Fibroblast of upper back skin (primary cell): ENCODE measurements at places on chromosomes 2 and 18.

GRCh38 chr2:33535421-33535820 is 59.0 kb downstream of the RASGRP3 start:
- no peak for DNase-seq

DNA sequence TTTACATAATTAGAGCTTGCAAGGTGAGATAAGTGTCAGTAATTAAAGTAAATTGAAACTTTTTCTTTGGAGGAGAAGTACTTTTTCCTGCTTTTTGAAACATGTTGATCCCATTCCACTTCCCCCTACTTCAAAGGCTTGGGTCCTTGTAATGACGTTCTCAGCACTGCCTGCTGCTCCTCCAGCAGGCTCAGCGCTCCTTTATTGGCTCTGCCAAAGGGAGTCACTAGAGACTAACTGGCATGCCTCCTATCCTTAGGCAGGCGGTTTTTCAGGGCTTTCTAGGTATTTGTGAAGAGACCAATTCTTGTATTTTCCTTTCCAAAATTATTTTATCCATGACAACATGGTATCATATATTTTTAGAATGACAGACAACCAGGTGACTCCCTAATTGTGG is 43.9 kb upstream of the ACADL start:
- DNase-seq: no peak

- peak; percentile 75 for DNase-seq
Measured at GRCh38 chr2:145350011-145350410, 830.1 kb upstream of the ZEB2 start.

GRCh38 chr18:43571078-43571689 is 293.9 kb upstream of the SYT4 start:
- peak; percentile 43 for DNase-seq

DNA sequence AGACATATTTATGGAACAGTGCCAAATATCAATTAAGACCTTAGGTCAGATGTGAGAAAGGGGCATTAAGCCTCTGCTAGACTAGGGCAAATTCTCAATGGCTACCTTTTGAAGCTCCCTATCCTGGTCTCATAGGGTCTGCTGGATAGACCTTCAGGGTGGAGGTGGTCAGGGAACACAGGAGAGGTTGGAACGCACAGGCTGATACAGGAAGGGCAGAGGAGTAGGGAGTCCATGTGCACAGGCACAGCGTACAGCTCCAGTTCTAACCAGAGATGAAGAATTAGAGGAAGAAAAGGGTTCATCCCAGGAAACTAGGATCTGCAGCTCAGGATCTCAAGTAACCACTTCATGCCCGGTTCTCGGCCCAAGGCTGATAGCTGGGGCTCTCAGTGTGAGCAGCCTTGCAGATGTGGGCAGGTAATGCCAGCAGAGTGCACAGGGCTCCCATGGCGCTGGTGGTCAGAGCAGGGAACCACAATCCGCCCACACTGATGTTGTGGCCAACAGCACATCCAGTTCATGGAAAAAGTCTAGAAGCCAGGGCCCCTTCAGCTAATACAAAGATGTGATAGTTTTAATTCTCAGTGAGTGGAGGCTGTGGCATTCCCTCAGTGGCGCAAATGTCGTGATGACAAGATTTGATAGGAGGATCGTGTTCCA is 3.4 kb upstream of the EVA1A start:
- DNase-seq: no peak

GRCh38 chr2:152406119-152406835 is 71.3 kb downstream of the FMNL2 start:
- DNase-seq: no peak

DNA sequence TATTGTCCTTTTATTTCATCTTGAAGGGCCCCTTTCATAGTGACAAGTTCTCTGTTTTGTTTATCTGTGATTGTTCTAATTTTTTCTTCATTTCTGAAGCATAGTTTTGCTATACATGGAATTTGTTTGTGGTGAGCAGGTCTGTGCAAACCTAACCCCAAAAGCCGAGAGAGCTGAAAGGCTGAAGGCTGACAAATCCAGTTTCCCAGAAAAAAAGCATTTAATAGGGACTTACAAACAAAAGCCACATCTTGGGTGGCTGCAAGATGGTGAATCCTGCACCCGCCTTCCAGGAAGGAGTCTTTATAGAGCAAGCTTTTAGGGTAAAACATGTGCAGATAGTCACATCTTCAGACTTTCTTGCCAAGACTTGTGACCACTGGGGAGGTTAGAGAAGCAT is 473.4 kb upstream of the TRIB2 start:
- no peak for DNase-seq

DNA sequence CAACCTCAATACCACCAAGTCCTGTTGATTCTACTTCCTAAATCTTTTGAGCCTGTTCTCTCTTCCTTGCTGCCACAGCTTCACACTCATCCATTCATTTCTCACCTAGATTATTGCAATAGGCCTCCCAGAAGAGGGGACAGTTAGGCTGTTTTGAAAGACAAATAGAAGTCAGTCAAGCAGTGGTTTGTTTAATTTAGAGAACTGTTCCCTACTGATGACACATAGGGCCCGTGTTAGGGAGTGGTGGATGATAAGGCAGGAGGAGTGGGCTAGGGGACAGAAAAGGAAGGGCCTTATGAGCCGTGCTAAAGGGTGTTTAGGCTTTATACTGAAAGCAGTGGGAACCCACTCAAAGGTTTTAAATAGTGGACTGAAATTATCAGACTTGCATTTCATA is 59.6 kb upstream of the ZFP36L2 start:
- DNase-seq: no peak

- no peak for DNase-seq
Measured at GRCh38 chr18:80096032-80096565, 13.0 kb upstream of the ADNP2 start.

DNA sequence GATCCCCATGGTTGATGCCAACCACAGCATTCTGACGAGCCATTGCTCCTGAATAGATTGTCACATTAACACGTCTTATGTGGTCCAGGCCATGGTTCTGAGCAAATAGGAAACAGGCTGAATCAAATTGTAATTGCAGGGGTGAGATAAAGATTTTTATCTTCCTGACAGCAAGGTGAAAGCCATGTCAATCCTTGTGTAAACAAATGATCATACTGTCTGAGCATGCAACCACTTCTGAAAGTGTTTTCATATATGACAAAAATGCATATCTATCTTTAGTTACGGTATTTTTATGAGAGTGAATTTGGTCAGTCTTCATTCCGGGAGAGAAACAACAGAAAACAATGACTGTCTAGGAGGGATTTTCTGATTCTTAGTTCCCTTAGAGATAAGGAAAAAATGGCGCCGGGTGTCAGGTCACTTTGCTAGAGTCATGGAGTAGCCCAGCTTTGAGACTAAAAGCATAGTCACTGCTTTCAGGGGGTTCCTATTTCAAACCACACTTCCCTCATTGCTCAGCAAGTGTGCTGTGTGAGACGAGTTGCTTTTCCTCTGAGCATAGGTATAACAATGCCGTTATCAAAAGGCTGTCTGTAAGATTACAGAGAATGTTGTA is 958.9 kb downstream of the DCDC2C start:
- no peak for DNase-seq

GRCh38 chr2:201420442-201421113 is 30.7 kb downstream of the TRAK2 start:
- DNase-seq: peak; percentile 74

- DNase-seq: peak; percentile 31
Measured at GRCh38 chr2:63738019-63738418, 103.7 kb upstream of the UGP2 start.

DNA sequence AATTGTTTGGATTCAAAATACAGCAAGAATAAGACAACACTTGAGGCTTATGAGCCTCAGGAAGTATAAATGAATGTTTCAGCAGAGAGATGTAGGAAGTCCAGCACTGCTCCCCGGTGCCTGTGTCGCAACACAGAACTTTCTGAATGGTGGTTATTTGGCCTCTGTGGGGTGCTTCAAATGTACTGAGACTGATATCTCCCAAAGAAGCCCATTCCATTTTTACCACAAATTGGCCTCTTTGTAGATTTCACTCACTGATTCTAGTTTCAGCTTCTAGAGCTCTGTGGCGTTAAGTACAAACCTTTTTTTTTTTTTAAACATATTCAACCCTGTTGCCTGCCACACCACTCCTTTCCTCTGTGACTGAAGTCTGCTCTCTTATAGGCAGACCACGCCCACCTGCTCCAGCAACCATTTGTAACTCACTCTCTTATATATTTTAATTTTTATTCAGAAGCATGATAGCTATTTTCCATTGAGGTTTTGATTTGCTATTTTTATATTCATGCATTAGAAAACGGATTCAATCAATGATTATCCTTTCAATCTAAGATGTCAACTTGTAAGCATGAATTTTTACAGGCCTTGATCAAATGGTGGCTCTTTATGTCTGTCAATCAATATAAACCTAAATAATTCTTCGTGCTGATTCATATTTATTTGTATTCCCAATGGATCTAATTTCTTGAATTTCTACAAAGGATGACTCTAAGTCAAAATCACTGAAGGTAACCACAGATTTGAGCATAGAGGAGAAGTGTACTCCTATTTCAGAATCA is 277.1 kb upstream of the CCDC68 start:
- DNase-seq: peak; percentile 77

DNA sequence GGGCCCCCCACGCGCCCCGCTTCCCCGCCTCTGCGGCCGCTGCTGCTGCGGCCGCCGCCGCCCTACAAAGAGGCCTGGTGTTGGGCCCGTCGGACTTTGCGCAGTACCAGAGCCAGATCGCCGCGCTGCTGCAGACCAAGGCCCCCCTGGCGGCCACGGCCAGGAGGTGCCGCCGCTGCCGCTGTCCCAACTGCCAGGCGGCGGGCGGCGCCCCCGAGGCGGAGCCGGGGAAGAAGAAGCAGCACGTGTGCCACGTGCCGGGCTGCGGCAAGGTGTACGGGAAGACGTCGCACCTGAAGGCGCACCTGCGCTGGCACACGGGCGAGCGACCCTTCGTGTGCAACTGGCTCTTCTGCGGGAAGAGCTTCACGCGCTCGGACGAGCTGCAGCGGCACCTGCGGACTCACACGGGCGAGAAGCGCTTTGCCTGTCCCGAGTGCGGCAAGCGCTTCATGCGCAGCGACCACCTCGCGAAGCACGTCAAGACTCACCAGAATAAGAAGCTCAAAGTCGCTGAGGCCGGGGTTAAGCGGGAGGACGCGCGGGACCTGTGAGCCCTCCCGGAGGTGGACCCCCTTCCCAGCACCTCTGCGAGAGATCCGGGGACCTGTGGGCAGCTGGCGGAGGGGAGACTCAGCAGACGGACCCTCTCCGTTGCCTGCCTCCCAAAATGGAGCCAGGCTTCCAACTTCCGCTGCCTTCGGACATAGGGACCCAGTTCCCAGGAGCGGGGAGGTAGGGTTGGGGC is 1.9 kb downstream of the SP5 start:
- DNase-seq: peak; percentile 22

- DNase-seq: no peak
Measured at GRCh38 chr2:63850649-63851048, 9.0 kb downstream of the UGP2 start.

DNA sequence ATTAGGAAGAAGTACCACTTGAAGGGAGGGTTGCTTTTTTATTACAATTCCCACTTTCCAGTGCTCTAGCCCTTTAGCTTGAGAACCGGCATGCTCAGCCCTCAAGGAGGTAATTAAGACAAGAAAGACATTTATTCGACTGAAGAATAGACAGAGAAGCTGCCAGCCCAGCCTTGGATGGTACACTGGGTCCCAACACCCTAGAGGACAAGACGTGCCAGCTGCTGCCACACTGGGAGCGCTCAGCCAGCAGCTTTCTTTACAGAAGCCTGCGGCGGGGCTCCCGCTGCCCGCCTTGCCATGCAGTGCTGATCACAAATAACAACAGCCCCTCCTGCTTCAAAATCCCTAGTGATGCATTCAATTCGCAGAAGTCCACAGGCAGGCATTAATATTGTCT is 746.3 kb upstream of the RAB6C start:
- no peak for DNase-seq

GRCh38 chr2:168375195-168375798 is 80.8 kb upstream of the CERS6 start:
- peak; percentile 10 for DNase-seq

DNA sequence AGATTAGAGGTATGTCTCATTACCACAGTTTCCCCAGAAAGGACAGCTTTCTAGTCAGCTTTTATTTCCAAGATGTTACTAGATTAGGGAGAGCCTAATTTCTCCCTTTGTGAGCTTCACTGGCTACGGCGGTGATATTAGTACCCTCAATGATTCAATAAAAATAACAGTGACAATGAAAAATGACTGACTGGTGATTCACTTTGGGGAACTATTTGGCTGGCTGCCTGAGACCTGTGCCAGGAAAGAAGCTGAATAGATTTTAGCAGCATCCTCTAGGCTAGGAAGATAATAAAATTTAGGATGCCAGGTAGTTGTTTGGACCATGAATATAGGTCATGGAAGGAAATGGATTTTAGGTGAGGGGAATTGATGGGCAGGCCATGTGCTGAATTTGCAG is 178.7 kb downstream of the FMNL2 start:
- DNase-seq: peak; percentile 68

DNA sequence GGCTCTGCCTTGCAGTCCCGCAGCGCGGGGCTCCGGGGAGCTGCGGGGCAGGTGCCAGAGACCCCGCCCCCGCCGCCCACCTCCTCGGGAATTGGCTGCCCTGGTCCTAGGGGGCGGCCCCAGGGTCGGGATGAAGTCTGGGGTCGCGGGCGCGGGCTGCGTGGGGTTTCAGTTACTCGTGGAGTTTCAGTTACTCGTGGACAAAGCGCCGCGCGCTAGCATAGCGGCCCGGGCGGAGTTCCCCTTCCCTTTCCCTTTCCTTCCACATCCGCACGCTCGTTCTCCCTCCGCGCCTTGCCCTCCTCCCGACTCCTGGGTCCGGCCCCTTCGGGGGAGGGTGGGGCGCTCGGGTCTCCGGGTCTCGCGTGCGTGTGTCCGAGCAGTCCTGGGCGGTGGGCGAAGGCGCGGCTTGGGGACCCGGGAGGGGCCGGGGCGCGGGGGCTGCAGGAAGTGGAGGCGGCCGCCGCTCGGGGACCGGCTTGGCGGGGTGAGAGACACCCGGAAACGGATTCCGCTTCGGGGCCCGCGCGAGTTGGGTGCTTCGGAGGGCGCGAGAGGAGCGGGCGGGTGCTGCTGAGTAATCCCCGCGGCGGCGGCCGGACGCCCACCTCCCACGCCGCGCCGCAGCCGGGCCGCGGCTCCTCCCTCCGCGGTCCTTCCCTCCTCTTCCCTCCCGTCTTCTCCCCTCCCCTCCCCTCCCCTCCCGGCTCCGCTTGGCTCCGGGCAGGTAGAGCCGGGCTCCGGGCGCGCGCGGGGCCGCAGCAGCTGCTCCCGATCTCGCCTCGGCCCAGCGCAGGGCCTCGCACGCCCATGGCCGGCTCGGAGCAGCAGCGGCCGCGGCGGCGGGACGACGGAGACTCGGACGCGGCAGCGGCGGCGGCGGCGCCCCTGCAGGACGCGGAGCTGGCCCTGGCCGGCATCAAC is at the start of gene TTC39C:
Gene TTC39C, plus strand, starts transcription at position 693 of the 924 bp plus-strand sequence. Its CDS starts 118 bp downstream, at position 811.
- peak; percentile 60 for DNase-seq

GRCh38 chr2:54673501-54673998 is 49.9 kb upstream of the EML6 start:
- DNase-seq: peak; percentile 39

GRCh38 chr2:130972410-130972809 is 120.8 kb downstream of the FAM168B start:
- no peak for DNase-seq
